ENCODE measurements at places on chromosomes 6 and 20.

DNA sequence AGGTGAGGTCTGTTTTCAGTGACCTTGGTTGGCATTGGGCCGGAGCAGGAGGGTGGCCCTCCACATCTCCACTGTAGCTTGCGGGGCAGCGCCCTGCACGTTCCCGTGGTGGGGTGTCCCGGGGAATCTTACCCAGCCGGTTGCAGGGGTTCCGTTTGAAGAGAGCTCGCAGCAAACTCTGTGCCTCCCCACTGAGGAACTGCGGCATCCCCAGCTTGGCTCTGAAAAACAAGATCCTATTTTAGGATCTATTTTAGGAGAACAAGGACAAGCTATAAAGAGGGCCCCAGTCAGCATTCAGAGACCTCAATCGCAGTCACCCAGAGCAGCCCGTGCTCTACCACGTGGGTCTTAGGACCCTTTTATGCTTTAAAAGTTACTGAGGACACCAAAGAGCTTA lies 97.8 kb downstream of the RAMACL start:
- DNase-seq: no peak

DNA sequence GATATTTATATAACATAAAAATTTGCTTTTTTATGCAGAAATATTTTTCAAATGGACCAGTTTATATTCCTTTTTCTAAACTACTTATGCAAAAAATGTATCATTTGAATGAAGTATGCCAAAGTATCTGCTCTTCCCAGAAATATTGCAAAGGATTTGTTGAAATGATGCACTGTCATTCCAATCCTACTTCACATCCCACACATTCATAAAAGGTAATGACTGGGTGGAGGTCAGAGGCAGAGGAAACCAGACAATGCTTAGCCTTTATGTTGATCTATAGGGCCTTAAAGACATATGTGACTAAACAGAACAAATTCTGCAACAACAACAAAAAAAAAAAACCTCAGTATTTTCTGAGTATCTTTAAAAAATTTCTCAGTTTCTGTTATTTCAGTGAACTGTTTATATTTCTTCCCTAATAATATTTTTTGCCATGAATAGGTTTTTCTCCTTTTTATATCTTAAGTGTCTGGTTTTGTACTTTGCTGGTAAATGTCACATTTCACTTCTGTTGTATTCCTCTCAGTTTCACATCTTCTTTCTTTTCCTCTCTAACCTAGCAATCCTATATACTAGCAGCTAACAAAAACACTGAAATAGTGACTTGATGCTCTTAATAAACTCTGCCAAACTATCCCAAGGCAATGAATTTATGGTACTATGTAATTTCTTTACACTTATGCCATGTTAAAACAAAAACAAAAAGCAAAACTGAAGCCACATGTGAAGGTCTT lies 374.1 kb downstream of the BCKDHB start:
- DNase-seq: no peak

- DNase-seq: peak; percentile 35
These were observed 60.9 kb downstream of the BCAS4 start for GRCh38 chr20:50855498-50856474.

- no peak for DNase-seq
These were observed 592.8 kb upstream of the JAG1 start for GRCh38 chr20:11266571-11266970.

DNA sequence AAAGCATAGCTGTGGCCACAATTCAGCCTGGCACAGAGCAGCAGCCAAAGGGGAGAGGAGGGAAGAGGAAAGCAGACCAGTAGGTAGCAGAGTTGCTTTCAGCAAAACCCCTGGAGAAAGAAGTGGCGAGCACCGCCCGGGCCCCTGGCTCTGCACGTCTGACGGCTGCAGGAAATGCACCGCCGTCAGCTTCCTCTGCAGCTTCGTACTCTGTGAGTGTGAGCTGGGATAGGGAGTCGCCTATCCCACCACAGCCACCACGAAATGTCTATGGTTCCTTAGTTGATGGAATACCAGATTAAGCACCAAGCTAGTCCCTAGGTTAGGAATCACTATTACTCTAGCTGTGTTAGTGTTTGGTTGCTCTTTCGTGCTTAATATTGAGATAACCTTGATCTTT lies 79.9 kb upstream of the NAA20 start:
- DNase-seq: no peak

GRCh38 chr6:129936329-129937165 lies 75.4 kb upstream of the TMEM244 start:
- DNase-seq: peak; percentile 43

DNA sequence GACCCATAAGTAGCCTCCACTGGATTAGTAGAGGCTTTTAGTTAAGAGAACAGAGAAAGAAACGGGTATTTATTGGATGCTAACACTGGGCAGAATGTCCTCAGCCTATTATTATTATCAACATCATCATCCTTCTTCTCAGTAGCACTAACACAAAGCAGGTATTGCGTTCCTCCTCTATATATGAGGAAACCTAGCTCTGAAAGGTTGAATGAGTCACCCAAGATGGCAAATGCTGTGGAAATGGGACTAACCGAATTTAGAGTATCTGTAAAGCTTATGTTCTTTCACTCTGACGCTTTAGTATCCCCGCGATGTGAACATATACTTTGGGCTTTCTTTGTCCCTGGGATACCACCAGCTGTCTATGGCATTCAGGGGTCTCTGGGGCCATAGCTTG lies 77.0 kb downstream of the ADTRP start:
- no peak for DNase-seq

DNA sequence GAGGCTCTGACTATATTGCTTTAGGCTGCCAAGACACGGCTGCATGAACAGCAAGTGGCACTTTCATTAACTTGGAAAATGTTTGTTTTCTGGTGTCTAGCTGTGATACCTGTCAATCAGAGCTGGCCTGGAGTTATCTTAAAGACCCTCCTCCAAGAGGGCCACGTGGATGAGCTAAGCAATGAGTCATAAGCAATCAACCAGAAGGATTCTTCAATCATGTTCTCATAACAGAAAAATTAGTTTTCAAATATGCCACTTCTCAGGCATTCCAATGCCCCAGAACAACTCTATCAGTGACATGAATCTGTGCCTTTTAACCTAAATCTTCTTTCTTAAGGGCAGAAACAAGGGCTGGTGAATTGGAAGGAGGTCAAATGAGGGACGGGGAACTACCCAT lies 283.0 kb downstream of the HTR1B start:
- no peak for DNase-seq

- DNase-seq: no peak
These were observed 46.2 kb downstream of the NHLRC1 start for GRCh38 chr6:18076231-18076630.

DNA sequence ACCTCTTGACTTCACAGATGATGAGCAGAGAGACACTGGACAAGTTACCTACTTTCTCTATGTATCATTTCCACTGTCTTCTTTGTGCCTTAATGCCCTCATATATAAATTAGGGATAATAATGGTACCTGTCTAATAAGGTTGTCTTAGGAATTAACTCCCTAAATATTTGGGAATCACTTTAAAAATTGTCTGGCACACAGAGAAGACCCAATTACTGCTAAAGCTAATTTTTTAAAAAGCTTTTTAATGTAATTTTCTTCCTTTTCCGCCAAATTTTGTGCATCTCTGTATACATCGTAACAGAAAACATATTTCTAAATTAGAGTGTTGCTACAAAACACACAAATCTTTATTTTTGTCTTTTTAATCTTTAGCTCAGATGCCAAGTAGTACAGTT lies 816.8 kb upstream of the ADGRB3 start:
- DNase-seq: no peak

GRCh38 chr20:51470499-51470820 lies 72.1 kb downstream of the NFATC2 start:
- DNase-seq: no peak

DNA sequence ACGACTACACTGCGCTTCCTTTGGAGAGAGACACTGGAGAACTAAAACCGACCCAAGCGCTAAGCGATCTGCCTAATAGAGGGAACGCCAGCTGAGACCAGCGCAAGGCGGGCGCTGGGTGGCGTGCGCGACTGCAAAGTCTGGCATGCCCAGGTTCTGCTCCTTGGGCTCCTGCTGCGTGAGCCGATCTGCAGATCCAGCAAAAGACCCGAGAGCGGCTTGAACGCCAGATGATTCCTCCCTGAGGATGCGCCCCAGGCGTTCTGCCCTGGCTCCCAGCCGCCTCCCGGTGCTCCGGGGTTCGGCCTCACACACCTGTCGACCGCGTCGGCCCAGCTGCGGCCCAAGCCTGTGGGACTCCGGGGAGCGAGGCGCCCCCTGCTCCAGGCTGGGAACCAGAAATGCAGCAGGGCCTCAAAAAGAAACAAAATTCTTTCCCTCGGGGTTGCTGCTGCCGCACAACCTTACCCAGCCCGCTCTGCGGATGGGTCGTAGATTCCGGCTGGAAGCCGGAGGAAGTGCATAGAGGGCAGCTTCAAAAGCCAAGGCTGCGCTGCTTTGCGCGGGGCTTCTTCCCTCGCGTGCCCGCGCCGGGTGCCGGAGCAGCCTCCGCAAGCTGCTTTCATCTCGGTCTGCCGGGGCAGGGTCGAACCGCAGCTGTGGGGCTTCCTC lies 17.9 kb upstream of the PRDM13 start:
- peak; percentile 50 for DNase-seq

GRCh38 chr6:81744131-81744530 lies 8.3 kb downstream of the TENT5A start:
- no peak for DNase-seq

- no peak for DNase-seq
These were observed 274.5 kb upstream of the HSF2 start for GRCh38 chr6:122124908-122125307.

- DNase-seq: no peak
These were observed 105.0 kb downstream of the OLIG3 start for GRCh38 chr6:137389150-137389704.

GRCh38 chr6:90319044-90319443 lies 22.4 kb upstream of the BACH2 start:
- DNase-seq: no peak

GRCh38 chr6:137792160-137793033 lies 74.7 kb upstream of the TNFAIP3 start:
- DNase-seq: no peak

GRCh38 chr20:58822149-58822548 lies 28.6 kb downstream of the GNAS-AS1 start:
- no peak for DNase-seq

DNA sequence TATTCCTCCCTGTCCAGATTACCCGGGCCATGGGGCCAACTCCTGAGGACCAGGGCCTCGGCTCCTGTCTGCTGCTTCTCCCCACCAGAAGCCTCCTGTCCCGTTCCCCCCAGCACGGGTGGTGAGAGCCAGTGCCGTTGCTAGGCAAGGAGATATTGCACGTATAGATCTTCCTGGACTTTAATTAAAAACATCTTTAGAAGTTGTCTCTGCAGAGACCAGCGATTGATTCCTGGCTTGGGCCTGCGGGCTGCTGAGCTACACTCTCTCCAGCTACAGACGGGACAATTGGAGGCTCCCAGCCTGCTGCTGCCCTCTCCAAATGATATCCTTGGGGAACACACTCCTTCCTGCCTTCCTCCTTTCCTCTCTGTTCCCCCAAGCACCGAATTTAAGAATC lies 74.6 kb downstream of the CDH22 start:
- no peak for DNase-seq

- peak; percentile 28 for DNase-seq
These were observed 8.0 kb downstream of the RNF217 start for GRCh38 chr6:124970243-124970642.

DNA sequence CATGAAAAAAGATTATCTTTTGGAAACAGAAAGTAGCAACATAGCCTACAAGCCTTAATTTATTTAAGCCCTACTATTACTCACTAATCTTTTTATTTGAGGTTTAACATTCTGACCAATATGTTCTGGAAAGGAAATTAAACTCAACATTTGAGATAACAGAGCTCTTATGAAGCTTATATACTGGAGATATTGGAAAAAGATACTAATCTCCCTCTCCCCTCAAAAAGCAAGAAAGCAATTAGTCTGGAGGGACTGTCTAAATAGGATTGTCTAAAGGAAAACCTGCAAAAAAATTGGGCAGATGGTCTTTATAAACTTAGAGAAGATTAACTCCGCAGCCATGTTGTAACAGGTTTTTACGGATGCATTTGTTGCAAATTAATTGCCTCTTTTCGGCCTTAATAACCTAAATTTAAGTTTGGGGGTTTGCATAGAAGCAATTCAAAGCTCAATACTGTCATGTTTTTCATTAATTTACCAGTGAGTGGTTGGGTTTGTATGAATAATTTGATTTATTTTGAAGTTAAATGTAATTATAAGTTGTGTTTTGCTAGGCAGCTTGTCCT lies 79.1 kb downstream of the SHLD1 start:
- DNase-seq: no peak

DNA sequence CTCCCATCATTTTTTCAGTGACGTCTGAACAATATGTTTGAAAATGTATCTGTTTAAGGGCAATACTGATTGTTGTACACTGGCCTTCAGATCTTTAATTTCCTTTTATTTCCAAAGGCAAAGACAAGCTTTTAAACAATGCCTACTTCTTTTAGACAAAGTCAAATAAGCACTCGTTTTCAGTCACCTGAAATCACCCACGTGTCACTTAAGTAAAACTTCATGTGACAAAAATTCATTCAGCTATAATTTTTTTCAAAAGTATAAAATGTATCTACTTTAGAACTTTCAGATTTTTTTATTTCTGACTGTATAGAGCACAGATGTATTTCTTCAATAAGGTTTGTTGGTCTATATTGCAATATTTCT lies 113.5 kb upstream of the BEND6 start:
- no peak for DNase-seq

DNA sequence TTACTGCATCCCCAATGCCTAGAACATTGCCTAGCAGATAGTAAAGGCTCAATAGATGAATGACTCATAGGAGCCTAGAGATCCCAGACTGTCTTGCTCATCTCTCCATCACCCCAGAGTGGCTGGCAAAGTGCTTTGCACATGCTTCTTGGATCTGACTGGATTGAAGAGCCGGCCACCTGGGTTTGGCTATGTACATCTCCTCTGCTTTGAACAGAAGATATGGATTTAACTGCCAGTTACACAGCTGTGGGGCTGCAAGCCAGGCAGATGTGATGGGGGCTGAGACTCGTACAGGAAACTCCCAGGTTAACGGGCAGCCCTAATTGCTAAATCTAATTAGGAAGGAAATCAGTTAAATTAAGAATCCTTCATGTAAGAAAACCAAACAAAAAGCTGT lies 28.6 kb downstream of the MYLIP start:
- DNase-seq: no peak

GRCh38 chr6:149111556-149112115 lies 205.9 kb upstream of the TAB2 start:
- no peak for DNase-seq

- no peak for DNase-seq
These were observed 40.4 kb downstream of the GNAS start for GRCh38 chr20:58892932-58893224.

GRCh38 chr20:58883241-58883691 lies 30.8 kb downstream of the GNAS start:
- DNase-seq: peak; percentile 60

DNA sequence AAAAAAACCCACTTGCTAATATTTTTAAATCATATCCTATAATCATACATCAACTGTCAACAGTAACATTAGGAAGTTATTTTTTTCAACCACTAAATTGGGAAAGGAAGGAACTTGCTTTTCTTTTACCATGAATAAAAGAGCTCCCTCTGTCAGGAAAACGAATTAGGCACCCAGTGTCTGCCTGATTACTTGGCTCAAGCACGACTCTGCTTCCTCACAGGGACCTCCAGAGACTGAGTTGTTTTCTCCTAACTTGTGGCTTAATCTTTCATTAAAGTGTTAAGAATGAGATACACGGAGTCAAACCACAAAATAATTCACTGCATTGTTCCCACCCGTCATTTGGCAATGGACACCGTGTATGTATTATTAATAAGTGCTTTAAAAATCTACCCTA lies 1405.1 kb upstream of the EYS start:
- DNase-seq: no peak

- no peak for DNase-seq
These were observed 219.8 kb upstream of the MANEA start for GRCh38 chr6:95357380-95358020.
